Activated gamma-delta T cell treated with anti-CD3 and anti-CD28 coated beads, Interleukin-2, amount 50 U/mL, for 16 hours (primary cell): ENCODE measurements at places on chromosomes 2 and 18.
A peak's percentile ranks its signal among the peaks of the same experiment; 100 is the strongest.

DNA sequence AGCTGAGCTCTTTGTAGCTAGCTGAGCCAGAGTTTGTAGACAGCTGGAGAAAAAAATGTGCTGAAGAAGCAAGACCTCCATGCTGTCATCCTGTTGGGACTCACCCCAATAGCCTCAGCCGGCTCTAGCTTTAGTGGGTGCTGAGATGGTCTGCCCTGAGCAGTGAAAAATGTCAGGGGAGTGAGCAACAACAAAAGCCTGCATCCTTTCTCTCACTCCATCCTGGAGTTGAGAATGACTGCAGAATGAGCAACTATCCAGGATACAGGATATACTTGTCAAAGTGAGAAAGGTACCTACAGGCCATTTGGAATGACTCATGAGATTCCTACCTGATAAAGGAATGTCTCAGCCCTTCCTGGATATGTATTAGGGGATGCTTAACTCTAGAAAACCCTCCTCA, 146.1 kb upstream of the DLX2 start:
- DNase-seq: no peak

GRCh38 chr2:197265924-197266323, 44.7 kb downstream of the ANKRD44 start:
- no peak for DNase-seq

GRCh38 chr2:151544449-151544848, 134.7 kb downstream of the RIF1 start:
- no peak for DNase-seq

DNA sequence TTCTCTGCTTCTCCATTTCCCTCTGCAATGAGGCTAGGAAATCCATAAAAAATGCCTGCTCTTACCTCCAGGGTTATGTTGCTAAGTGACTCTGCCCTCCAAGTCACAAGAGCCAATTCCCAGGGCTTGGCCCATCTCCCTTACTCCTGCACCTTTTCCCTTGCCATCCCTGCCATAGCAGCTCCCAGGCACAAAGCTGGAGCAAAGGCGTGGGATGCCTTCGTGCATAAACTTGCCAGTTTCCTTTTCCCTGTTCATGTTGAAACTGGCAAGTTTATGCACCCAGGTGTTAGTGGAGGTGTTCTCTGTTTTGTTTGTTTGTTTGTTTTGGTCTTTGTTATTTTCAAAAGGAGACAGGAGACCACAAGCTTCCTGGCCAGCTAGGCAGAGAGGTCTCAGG, 195.1 kb downstream of the ACKR3 start:
- DNase-seq: no peak

DNA sequence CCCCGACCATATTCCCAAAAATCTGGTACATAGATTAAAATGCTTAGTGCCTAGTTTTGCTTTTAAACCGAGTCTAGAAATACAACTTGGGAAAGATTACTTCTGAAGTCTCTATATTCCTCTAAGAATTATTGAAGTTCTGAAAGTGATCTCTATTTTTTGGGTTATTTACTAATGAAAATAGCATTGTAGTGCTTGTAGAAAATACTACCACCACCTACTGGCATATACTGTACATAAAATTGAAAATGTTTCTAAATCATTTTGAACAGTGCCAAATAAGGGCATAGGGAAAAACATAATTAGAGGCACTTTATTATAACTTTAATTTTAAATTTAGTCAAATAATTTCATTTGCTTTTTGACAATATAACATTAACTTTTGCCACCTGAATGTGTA, 1399.6 kb upstream of the ZEB2 start:
- no peak for DNase-seq

- peak; percentile 9 for DNase-seq
These were observed 33.3 kb downstream of the UXS1 start for GRCh38 chr2:106160786-106161261.

GRCh38 chr2:241035818-241036396, 37.5 kb downstream of the SNED1 start:
- no peak for DNase-seq

DNA sequence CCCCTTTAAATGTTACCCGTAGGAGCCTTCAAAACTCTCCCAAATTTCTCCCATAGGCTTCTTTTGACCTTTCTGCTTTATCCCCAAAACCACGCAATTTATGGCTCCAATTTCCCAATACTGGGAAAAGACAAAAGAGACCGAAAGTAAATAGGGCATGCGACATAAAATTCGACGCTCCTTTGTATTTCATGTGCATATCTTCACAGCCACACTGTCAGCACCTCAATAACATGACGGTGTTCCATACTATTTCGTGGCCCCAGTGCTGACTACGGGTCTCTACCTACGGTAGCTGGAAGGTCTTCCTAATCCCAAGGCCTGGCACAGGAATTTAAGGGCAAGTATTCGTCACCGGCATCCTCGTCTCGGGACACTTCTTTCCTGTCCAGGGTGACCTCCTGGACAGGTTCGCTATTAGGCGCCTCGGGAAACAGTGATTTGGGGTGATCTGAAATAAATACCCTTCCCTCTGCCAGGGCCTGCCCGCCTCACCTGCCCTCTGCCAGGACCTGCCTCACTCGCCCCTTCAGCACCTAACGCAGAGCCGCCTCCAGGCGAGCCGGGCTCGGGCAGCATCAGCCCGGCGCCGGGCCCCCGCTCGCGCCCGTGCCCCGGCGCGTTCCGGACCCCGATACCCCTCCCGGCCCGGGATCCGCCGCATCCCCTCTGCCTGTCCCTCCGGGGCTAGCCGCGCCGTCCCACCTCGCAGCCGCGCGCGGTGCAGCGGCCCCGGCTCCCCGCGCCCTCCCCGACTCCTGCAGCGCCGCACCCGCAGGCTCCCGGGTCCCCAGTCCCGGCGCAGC, 680 bp downstream of the DTNB start:
- DNase-seq: peak; percentile 52

DNA sequence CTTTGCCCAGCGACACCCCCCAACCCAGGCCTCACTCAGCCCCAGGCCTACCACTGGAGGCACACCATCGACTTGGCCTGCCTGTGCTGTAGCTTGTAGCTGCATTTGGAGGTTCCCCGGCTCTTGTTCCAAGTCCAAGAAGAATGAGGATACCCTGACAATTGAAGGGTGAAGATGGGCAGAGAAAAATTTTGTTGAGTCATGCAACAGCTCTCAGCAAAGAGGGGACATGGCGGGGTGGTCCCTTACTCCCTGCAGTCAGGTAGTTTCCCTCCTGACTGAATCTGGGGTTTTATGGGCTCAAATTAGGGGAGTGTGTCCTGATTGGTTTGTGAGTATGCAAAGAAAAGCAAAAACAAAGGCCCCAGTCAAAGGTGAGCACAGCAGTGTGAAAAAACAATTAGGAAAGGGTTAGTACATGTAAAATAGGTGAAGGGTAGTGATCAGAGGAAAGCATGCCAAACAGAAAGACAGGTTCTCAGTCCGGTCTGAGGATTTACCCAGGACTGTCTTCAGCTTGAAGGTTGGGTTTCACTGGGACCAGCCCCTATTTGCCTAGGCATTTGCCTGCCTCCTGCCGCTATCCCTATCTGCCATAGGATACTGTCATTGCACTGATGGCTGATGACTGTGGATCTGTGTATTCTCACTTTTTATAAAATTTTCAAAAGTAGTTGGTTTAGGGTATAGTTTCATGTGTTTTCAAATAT, 316.4 kb upstream of the RND3 start:
- DNase-seq: no peak

DNA sequence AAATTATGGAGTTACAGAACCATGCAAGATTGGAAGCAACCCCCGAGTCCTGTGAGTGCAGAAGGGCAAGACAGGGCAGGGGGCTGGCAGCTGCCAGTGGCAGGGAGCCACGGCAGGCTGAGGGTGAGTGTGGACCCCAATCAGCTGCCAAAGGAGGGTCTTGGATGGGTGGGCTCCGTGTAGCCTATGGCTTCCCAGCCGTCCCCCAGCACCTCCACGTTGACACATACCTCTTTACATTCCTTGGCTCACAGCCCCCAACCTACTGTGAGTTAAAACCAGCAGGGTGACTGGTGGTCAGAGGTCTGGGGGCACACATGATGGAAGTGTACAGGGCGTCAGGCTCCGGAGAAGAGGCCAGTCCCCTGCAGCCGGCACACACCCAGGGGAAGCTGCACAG, 60.9 kb upstream of the SALL3 start:
- DNase-seq: no peak

GRCh38 chr2:65842104-65842503, 409.7 kb upstream of the SPRED2 start:
- no peak for DNase-seq

DNA sequence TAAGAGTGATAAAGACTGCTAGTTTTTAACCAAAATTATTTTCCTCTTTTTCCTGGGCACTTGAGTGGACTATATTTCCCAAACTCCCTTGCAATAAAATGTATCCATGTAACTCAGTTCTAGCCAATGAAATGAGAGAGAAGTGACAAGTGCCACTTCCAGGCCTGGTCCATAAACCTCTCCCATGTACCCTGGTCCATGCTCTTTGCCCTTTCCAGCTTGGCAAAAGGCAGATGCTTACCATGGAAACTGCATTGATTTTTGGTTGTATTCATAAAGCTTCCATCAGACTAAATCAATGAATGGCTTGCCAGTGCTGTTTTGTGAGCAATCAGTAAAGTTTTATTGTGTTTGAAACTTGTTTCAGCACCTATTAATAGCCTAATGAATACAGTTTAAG, 229.3 kb downstream of the TNS1 start:
- DNase-seq: no peak

GRCh38 chr2:120732506-120733237, 3.0 kb upstream of the GLI2 start:
- DNase-seq: no peak

DNA sequence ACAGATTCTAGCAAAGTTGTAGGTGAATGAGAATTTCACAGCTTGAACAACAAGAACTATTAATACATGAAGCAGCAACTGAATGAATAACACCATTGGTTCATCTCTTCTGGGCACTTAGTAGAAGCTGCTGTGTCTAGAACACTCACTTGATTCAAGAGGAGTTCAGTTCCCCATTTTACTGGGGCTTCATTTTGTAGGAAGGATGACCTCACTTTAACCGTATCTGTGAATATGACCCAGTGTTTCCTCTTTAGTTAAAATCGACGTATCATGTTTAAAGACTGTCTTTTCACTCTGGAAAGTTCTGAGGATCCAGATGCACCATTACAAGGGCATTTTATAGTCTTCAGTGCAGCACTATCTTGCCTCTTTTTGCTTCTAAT, 47.8 kb downstream of the LRRTM1 start:
- DNase-seq: no peak

- no peak for DNase-seq
These were observed 60.4 kb downstream of the RHOB start for GRCh38 chr2:20507166-20507692.

DNA sequence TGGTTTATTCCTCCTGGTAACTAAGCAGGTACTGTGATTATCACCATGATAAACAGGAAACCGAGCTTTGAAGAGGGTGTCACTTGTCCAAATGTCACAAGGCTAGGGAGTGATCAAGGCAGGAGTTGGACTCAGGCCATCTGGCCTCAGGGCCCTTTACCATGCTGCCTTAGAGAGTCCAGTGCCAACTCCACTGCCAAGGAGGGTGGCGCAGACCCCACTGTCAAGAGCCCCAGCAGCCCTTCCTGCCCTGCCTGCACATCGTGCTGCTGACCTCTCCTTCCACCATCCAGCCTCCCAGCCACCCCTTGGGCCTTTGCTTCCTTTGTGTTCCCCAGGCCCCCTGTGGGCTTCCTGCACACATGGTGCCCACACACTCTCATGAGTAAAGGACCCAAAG, 48.3 kb downstream of the TNS1 start:
- no peak for DNase-seq

GRCh38 chr2:36456227-36457175, 100.9 kb downstream of the CRIM1 start:
- no peak for DNase-seq

GRCh38 chr2:184734338-184734737, 136.0 kb downstream of the ZNF804A start:
- no peak for DNase-seq

DNA sequence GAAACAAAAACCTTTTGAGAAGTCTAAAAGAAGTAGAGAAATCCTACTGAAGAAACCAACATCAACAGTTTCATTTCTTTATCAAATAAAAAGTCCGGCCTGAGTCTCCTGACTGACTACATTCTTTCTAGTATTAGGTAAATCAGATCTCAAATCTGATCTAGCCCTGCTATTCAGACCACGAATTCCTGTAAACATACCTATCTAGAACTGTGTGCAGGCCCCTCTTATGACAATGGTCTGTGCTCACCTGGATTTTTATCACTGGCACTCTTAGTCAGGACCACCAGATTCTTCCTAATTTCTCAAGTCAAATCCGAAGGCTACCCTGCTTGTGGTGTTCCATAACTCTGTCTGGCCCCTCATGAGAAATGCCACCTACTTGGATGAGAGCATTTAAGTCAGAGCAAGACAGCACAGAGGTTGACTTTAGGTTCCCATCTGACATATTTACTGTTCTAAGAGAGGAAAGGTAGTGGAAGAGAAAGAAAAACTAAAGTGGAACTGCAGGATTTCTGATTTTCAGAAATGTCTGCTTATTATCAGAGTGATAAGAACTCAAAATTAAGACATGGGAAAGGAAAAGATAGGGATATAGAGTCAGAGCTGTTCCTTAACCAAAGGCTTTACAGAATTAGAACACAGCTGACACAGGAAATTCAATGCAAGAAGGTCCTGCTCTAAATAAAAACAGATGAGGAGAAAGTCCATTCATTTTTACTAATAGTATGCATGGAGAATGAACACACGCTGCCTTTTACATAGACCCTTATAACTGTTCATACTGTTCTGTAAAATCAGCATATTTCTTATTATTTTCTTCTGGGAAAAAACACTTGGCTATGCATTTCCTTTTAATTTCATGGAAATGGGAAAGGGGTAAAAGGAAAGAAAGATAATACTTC, 56.5 kb downstream of the SLC8A1 start:
- DNase-seq: no peak

GRCh38 chr2:122081751-122082150, 326.3 kb downstream of the TSN start:
- no peak for DNase-seq

DNA sequence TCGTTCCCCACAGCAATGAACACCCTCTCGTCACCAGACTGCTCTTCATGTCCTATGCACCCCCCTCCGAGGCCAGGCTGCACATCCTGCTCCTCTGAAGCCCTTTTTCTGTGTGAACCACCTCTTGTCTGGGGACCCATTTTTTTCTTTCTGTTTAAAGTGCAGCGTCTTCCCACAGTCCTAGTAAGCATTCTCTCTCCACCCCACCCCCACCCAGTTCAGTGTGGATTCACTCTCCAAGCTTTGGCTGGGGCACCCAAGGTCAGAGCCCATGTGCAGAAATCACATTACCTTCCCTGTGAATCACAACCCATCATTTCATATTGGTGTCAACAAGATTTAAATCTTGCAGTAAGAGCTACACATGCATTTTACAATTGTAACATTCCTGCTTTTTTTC, 26.4 kb upstream of the PKDCC start:
- no peak for DNase-seq

DNA sequence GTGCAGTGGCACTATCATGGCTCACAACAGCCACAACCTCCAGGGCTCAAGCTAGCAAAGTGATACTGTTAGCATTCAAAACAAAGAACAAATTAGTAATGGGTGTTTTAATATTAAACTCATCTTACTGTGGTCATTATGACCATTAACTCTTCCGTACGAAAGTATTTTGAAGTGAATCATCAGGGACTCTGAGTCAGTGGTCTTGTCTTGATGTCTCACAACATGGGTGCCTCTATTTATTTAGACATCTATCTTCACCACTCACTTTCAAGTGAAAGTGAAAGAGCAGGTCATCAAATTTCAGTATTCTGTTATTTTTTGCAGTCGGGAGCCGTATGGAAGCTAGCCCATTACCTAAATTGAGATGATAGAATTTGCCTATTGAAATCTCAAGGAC, 1118.2 kb downstream of the DPP10 start:
- no peak for DNase-seq
